ENCODE measurements at places on chromosomes 16 and 17.
A peak's percentile ranks its signal among the peaks of the same experiment; 100 is the strongest.

- DNase-seq: no peak
Measured at GRCh38 chr16:76837872-76838271, 353.1 kb upstream of the MON1B start.

- DNase-seq: no peak
Measured at GRCh38 chr16:89502081-89502843, 5.9 kb upstream of the SPG7 start.

DNA sequence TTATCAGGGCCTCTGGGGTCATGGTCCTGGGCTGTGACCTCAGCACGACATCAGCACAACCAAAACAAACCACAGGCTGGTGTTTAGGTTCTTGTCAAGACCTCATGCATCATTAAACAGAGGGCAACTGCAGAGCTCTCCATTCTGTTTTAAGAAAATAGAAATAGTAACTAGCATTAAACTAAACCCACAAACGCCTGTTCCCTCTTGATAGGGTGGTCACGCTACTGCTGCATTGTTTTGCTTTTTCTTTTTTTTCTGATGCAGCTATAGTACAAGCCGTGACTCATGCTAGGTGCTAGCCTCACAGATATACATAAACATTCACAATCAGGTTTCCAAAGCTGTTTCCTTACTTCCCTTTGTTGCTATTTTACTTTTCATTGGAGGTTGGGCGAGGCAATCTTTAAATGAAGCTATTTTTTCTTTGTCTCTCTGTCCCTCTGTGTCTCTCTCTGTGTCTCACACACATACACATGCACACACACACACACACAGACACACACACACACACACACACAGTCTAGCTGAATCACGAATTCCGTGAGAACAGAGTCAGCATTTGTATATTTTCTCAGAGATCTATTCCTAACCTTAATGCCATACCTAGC, 310.3 kb downstream of the CDH13 start:
- no peak for DNase-seq

GRCh38 chr16:19748389-19749168, 30.5 kb downstream of the IQCK start:
- no peak for DNase-seq

DNA sequence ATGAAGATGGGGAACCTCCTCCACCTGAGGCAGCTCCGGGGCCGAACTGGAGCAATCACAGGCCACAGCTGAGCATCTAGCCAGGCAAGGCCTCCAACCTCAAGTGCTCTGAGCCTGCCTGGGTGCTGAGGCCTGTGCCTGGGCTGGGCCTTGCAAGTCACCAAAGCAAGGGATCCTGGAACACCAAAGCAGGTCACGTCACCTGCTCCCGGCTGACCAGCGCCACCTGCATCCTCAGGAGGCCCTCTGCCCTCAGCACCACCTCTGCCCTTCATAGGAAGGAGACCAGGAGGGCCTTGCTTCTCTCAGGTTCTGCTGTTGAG, 68.0 kb downstream of the SMPD3 start:
- no peak for DNase-seq

- peak; percentile 11 for DNase-seq
Measured at GRCh38 chr17:49388290-49388640, 26.2 kb upstream of the ZNF652 start.

- DNase-seq: no peak
Measured at GRCh38 chr17:51228161-51228560, 31.7 kb downstream of the MBTD1 start.

- DNase-seq: no peak
Measured at GRCh38 chr17:67422897-67423296, 45.8 kb downstream of the PITPNC1 start.

DNA sequence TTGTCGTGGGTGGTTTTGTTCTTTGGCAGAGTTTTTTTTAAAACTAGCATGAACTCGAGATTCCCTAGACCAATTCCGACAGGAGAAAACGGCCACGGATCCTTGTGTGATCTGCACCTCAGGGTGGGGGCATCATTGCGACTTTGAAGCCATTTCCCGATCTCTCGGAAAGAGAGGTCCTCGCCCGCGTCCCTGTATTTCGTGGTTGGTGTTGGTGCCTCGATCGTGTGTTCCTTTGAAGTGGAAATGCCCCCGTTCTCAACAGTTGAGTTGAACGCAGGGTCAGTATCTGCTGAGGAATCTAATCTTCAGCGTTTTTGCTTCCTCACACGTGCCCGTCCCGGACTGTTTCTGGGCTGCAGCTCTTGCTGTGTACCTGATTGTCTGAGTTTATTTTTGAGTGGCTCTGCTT, 1.1 kb downstream of the CRAMP1 start:
- DNase-seq: no peak

DNA sequence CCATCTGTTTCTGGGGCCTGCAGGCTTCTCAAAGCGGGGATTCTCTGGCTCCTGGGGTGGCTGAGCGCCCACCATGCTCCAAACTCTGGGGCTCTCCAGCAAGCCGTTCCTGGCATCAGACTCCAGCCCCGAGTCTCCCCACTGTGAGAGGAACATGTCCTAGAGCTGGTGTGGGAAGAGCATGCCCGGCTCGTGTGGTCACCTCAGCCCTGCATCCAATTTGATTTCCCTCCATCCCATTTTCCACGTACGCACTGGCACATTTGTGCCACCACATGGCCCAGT, 23.2 kb upstream of the KCNJ12 start:
- no peak for DNase-seq

DNA sequence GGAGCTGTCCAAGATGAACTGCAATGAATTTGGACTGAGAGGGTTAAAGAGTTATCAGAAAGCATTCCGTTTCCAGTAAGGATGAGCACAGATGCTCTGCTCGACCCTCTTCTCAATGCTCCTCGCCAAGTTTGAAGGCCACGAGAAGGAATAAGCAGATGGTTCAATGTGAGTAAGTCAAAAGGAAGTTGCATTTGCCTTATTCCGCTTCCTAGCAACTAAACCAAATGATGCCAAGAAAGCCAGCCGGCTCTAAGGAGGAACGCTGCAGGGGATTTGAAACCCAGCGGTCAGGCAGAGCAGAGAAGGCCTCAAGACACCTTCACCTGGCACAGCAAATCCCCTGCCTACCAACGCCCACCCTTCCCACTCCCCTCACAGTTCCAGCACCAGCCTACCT, 52.1 kb upstream of the CNEP1R1 start:
- no peak for DNase-seq

- DNase-seq: no peak
Measured at GRCh38 chr17:38608648-38609047, 2.9 kb upstream of the SRCIN1 start.

GRCh38 chr16:11402745-11403533, 57.7 kb downstream of the RMI2 start:
- no peak for DNase-seq

- no peak for DNase-seq
Measured at GRCh38 chr16:89275837-89276720, 58.6 kb downstream of the ZNF778 start.

DNA sequence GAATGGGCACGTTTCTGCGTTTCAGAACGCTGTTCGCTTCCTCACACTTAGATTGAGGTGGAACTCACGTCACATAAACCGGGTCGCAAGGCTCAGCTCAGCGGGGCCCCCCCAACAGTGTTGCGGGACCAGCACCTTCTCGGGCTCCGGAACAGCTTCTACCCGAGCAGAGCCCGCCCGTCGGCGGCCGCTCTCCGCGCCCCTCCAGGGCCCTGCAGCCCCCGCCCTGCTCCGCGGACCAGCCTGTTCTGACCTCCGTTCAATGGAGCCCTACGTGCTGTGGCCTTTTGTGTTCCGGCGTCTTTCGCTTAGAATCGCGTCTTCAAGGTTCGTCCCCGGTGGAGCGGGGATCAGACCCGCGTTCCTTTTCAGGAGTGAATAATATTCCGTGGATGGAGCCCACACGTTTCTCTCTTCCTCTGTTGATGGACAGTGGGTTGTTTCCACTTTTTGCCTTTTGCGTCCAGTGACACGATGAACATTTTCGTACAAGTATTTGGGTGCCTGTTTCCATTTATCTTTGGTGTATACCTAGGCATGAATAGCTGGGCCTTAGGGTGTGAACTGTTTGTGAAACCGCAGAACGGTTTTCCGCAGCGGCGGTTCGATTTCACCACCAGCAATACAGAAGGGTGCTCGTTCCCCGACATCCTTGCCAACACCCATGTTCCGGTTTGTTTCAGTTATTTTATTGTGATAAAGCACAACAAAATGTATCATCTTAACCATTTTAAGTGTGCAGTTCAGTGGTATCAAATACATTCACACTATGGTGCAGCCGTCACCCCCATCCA, 2.3 kb upstream of the SLC22A31 start:
- no peak for DNase-seq

DNA sequence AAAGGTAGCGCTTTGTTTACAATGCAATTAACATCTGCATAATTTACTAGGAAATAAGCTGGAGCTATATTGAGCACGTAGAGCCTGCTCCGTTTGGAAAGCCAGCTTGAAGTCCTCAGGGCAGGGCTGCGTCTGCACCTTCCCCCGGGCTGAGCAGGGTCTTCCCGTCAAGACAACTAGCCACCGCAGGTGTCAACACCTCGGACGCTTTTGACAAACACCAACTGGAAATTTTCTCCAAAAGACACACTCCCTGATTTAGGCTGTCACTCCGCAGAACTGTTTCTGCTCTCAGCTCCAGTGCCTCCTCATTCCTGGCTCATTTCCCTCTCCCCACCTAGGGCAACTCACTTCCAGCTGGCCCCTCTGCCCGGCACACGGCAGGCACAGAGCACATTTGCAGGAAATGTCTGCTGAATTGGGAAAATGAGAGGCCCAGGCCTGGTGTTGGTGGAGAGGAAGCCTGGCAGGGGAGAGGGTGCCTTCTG, 170.3 kb downstream of the MAF start:
- no peak for DNase-seq

DNA sequence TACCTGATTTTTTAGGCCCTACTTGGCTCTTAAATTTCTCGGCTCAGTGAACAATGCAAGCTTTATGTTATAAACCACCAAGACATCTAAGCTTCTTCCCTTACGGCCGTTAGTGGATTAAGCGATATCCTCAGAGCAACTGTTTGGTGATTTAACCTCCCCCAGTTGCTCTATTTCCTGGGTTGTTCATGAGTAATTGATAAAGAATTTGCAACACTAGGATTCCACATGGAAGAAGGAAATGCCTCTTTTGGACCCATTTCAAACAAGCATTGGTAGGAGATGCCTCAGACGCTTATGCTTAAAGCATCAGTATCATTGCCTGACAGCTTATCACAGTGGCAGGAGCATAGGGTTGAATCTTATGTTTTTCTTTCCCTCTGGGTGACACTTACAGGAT, 65.3 kb downstream of the RBFOX1 start:
- no peak for DNase-seq

DNA sequence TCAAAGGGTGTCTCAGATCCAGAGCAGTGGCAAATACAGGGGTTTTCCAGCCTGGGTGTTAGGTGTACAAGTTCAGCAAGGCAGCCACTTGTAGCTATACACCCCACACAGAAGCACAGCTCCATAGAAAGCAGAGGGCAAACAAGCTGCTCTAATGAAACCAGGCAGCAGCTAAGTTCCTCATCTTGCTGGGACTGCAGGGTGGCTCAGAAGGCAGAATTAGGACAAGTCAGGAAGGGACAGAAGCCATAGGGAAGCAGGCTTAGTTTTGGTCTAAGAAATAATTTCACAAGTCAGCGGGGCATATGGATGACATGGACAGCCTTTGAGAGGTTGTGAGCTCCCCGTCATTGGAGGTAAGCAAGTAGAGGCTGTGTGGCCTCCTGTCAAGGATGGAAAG, 23.7 kb downstream of the CNGB1 start:
- no peak for DNase-seq

GRCh38 chr17:50149417-50150353, 792 bp downstream of the PPP1R9B start:
- peak; percentile 42 for DNase-seq

- DNase-seq: no peak
Measured at GRCh38 chr16:87832137-87832527, 37.2 kb downstream of the SLC7A5 start.

- no peak for DNase-seq
Measured at GRCh38 chr16:48576927-48577326, 33.1 kb downstream of the N4BP1 start.

DNA sequence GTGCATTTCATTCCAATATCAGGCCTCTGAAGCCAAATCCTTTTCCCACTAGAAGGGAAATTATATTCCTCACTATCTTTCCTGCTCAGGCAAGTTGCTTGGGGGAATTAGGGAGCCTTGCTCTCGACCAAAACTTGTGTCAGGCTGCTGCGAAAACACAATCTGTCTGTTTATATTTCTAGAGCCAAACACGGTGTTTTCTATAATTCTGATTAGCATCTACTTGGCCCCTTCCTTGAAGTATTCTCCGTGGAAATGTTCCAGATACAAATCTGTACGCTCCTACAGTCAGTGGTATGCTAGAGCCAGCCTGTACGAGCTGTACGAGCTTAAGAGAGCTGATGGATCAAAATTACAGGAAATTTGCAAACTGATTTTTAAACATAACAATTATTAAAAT, 299.3 kb upstream of the SALL1 start:
- no peak for DNase-seq

- no peak for DNase-seq
Measured at GRCh38 chr17:65487990-65488389, 73.5 kb downstream of the AXIN2 start.

All from T-helper 22 cell (primary cell).